ENCODE measurements at places on chromosomes 12 and 14.

DNA sequence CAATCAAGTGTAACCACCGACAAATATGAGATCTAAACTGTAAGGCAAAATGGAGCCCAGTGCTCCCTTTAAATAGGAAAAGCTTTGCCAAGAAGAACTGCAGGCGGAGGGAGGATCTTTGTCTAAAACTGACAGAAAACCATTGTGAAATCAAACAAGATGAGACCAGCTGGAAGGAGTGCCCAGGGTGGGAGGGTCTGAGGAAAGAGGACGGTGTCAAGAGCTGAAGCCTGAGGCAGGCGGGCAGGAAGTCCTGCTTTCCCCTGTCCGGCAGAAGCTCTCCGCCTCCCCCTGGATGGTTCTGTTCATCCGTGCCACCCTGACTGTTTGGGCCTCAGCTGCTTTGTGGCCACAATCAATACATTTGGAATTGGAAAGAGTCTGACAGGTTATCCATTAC lies 37.5 kb downstream of the CDC42BPB start:
- DNase-seq = peak; percentile 24

DNA sequence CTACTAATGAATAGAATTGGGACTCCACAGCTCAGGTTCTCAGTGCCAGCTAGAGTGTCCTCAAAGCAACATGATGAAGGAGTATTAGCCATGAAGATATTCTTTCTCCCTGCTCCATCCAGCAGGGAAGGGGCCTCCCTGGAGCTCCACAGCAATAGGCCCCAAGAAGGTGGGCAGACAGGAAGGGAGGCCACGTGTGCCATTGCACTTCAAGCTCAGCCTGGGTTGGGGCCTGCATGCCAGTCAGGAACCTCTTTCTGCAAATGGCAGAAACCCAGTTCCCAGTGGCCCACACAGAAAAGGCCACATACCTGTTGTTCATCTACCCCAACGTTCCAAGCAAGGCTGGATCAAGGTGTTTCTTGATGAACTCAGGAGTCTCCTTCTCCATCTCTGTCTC lies 357.5 kb upstream of the SFSWAP start:
- DNase-seq = no peak

DNA sequence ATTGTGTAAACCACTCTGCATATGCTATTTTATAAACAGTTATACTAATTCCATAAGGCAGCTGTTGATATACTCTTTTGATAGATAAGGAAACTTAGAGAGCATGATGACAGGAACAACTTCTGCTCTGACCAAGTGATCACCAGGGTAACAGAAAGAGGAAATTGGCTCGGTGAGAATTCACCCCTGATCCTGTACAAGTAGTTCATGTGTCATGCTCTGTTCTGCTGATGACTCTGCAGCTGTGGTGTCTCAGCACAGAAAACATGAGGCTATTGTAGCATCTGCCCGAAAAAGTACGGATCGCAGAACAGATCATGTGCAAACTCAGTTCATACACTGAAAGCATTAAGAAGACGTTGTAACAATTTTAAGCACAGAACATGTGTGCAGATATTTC lies 345.0 kb downstream of the LRIG3 start:
- no peak for DNase-seq

DNA sequence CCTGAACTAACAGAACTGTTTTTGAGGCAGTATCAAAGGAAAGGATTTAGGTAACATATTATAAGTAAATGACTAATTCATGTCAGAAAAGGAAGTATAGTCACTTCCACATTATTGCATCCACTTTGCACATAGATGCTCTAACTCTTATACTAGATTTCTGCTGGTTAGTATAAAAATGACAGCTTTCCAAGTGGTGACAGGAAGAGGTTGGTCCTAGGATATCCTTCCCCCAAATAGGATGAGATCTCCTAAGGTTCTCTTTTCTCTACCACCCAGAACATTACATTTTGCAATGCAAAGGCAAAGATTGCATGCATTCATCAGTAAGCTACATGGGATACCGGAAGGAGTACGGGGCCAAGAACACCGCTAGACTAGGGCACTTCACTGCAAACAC lies 15.2 kb downstream of the DAD1 start:
- no peak for DNase-seq

DNA sequence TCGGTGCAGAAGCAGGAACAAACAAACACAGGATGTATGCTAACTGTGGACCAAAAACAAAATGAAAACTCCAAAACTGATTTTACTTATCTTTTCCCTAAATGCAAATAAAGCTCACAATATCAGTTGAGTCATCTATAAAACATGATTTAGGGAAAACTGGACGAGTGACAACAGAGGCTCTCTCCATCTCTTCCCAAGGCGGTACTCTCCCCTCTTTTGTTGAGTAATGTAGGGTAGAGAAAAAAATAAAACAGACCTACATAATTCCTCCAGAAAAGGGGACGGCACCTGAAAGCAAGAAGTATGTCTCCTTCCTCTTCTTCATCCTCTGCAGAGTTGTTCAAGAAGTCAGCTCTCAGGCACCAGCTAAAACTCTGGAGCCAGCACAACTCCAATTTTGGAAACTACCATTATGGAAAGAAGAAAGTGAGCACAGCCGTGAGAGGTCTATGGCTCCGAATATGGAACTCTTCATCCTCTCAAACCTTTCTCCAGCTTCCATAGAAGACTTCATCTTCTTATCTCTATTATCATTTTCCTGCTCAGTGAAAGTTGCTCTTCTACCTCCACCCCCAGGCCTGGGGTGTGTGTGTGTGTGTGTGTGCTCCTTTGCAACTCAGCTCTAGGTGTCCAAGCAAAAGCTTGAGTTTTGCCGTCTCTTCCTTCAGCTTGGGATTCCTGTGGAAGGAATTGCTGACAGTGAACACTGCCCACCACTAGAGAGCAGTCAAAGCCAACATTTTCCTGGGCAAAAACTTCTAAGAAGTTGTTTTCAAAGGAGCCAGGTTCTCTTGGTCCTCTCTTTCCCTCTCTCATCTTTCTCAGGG lies 155.4 kb downstream of the DIO2 start:
- DNase-seq = peak; percentile 7

- DNase-seq = no peak
These were observed 980.5 kb downstream of the FLRT2 start for GRCh38 chr14:86510491-86510890.

- no peak for DNase-seq
These were observed 250.5 kb downstream of the MED13L start for GRCh38 chr12:116026768-116027550.

DNA sequence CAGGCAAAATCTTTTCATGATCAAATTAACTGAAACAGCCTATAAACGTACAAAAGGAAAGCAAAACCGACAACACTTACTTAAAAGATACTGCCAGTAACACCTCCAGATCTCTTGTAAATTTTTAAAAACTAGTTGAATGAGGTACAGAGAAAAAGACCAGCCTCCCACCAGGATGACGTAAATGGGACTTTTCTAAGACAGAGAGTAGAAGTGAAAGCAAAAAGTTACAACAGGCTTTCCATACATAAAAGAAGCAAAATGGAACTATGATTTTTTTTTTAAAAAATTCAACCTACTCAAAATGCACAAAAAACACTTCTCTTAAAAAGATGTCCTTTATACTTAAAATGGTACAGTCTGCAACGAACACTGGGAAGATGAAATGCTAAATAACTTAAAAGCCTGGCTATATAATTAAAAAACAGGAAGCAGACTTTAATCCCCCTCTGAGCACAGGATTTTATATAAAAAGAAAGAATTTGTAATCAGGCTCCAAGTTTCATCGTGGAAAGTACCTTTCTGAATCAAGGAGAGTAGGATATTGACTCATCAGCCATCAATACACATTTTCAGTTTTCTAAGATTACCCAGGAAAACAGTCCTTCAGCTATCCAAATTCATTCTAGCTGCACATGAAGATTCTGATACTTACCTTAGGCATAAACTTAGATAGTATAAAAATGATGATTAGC lies 14.2 kb upstream of the MYO1A start:
- no peak for DNase-seq

GRCh38 chr14:105494606-105494929 lies 3.5 kb downstream of the TEDC1 start:
- no peak for DNase-seq

DNA sequence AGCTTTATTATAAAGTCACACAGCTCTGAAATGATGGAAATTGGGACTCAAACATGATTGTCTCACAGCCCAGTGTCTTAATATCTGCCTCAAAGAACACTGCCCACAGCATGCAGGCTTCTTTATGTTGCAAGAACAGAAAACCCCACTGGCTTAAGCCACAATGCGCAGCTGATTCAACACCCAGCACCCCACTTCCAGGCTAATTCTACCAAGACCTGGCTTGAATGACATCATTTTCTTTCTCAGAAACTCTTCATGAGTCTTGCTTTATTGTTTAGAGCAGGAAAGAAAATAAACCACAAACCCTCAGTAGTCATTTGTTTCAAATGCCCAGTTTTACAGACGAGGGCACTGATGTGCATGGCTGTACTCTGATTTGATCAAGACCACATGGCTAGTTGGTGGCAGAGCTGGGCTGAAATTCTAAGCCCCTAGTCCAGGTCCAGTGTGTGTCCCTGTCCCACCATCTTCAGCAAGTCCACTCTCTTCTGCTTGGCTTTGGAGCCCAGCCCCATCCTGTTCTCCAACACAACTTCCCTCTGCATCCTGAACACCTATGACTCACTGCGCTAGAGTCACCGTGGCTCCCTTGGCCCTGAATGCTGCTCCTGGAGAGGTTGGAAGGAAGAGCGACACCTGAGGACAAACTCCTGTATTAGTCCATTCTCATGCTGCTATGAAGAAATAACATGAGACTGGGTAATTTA lies 50.3 kb upstream of the SRSF5 start:
- DNase-seq = no peak

- DNase-seq = no peak
These were observed 16.3 kb upstream of the FGF23 start for GRCh38 chr12:4395818-4396217.
